Temporal lobe (tissue), 4 donors: ENCODE measurements at places on chromosomes 11 and 22. TPM values are rescaled to one million over a fixed set of nuclear protein-coding genes. Genes with fewer than 3 reads are reported as not detected.

MMP1 gene
- not detected for total RNA-seq

ELFN2 gene
- total RNA-seq, result 21.6 TPM

CASP1 gene
- 1.5 TPM for total RNA-seq

BATF2 gene
- total RNA-seq, result not detected

ZNF70 gene
- 4.4 TPM for total RNA-seq

OSM gene
- total RNA-seq, result 0.25 TPM

LMO2 gene
- total RNA-seq, result 13.5 TPM

MYOD1 gene
- total RNA-seq, result not detected

ZDHHC24 gene
- 4.4 TPM for total RNA-seq
